ENCODE measurements at places on chromosomes 3 and 15.

GRCh38 chr15:67652586-67652985 lies 110.1 kb downstream of the MAP2K5 start:
- no peak for DNase-seq

DNA sequence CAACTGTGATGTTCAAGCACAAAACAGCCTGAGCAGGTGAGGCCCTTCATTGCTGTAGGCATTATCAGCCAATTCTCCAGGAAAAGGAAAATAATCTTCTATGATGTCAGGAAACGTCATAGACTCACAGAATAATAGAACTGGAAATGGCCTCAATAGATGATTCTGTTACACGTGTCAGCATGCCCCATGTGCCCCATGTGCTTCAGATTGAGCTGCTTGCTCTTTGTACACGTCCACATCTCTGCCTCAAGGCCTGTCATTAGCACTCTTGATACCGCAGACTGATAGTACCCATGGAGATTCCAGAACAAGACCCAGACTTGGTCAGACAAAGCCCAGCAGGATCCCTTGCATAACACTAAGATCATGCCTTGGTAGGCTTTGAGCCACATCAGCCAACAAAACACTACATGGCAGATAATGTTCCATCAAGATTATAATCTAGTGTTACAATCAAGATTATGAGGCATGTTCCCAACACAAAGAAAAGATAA lies 95.9 kb downstream of the MEIS2 start:
- DNase-seq = no peak

- DNase-seq = no peak
Measured at GRCh38 chr15:42069496-42070278, 24.7 kb downstream of the PLA2G4D start.

DNA sequence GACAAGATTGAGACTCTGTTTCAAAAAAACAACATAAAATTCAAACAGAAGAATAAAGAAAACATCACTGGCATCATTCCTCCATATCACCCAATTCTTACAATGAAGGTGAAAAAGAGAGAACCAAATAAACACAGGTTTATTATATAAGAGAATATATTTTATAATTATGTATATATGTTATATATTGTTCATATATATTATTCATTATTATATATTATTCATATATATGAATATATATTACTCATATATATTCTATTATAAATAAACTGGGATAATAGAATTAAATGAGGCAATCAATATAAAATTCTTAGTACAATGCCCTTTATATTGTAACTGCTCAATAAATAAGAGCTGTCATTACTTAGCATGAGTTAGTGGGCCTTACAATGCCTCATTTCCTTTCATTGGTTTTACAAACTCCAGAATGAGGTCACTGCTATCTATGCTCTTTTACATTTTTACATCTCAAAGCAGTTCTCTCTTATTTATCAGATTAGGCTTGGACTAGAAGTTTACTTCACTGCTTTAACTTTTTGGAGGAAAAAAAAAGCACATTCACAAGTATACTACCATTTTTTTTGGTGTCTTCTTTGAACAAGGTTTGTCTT lies 135.5 kb upstream of the TTC14 start:
- DNase-seq = no peak

GRCh38 chr3:159749406-159749805 lies 239.2 kb upstream of the IL12A start:
- no peak for DNase-seq

DNA sequence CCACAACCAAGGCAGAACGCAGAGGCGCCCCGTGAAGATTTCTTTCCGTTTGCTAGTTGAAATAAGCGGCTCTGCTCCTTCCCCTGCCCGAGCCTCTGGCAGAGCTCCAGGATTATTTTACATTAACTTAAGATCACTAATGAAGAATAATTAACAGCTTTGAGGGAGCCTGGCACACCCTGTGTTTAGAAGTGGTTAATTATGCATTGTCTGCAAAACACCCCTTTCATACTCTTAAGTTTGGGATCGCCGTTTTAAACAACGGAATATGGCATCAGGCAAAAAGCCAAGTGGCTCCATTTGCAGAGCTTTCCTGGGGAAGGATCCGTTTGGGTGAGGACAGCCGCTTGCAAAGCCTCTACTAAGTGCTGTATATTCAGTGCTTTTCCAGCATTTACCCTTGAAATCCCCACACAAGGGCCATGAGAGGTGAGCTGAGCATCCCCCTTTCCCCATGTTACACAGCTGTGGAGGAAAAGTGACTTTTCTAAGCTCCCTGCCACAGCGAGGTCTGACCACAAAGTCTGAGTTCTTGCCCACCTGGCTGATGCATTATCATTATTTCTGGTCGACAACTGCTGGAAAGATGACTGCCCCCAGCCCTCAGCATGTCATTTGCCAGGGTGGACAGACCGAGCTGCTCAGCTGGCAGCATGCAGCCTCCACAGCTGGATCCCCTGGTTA lies 33.9 kb downstream of the IQSEC1 start:
- DNase-seq = no peak

DNA sequence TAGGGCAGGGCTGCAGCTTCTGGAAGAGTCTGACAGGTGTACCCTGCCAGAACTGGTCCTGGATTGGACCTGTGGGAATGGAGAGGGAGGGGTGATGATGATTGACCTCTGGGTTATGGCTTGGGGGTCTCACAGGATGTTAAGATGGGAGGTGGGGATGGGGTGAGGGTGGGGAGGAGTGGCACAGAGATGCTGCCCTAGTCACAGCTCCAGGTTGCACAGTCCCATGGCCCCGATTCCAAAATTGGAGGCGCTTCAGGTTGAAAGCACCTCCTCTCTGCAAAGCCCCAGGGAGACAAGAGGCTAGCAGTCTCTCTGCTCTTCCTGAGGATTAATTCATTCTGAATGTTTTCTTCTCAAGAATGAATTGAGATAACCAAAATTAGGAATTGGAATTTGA lies 101.4 kb downstream of the FAM43A start:
- DNase-seq = no peak

DNA sequence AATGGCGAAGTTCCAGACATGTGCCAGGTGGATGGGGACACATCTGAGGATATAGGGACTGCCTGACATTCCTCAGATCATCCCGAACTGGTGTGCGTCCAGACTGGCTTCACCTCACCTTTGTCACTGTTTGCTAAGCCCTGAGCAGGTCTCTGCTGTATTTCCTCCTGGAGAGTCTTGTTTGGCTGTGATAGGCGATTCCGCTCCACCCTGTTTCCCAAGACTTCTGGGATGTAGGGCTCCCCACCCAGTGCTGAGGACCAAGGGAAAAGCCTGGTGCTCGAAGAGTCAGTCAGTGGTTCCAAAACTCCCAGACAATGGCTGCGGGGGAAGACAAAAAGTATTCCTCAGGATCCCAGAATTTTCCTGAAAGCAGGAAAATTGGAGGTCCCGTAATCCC lies 11.1 kb upstream of the FURIN start:
- DNase-seq = no peak

Measured in stimulated activated CD8-positive, alpha-beta memory T cell treated with anti-CD3 and anti-CD28 coated beads, Interleukin-15, amount 100 ng/mL, for 48 hours (primary cell).